ENCODE measurements at places on chromosomes 6 and 20. TPM values are rescaled to one million over a fixed set of nuclear protein-coding genes. Genes with fewer than 3 reads are reported as not detected.

- H3K27ac ChIP-seq, result no peak overlapping the region
- H3K27me3 ChIP-seq, result no peaks in the 10 kb centered on the region
- H3K36me3 ChIP-seq, result no peaks in the 10 kb centered on the region
Measured at GRCh38 chr6:98525860-98526259, 308.5 kb upstream of the POU3F2 start.

GRCh38 chr6:25971187-25971821 is 8.7 kb downstream of the TRIM38 start:
- no peak for DNase-seq
- no peaks in the 10 kb centered on the region for H3K27me3 ChIP-seq
- H3K4me3 ChIP-seq, result no peak overlapping the region
- H3K27ac ChIP-seq, result peak overlapping the region; percentile 26

GRCh38 chr6:47162793-47163192 is 120.7 kb upstream of the ADGRF1 start:
- DNase-seq, result no peak
- no peak overlapping the region for H3K4me3 ChIP-seq
- no peaks in the 10 kb centered on the region for H3K36me3 ChIP-seq
- H3K27me3 ChIP-seq, result no peaks in the 10 kb centered on the region
- H3K27ac ChIP-seq, result no peak overlapping the region

GRCh38 chr6:154683756-154684523 is 49.3 kb upstream of the SCAF8 start:
- no peak overlapping the region for H3K4me3 ChIP-seq
- no peaks in the 10 kb centered on the region for H3K36me3 ChIP-seq
- no peaks in the 10 kb centered on the region for H3K4me1 ChIP-seq
- H3K27ac ChIP-seq, result no peak overlapping the region
- DNase-seq, result no peak

Gene SDC4
- 208 TPM for total RNA-seq

Gene SLC13A3
- 5.1 TPM for total RNA-seq

Gene SIRPB2
- 0.35 TPM for total RNA-seq
